ENCODE measurements at places on chromosomes 1 and 21.

DNA sequence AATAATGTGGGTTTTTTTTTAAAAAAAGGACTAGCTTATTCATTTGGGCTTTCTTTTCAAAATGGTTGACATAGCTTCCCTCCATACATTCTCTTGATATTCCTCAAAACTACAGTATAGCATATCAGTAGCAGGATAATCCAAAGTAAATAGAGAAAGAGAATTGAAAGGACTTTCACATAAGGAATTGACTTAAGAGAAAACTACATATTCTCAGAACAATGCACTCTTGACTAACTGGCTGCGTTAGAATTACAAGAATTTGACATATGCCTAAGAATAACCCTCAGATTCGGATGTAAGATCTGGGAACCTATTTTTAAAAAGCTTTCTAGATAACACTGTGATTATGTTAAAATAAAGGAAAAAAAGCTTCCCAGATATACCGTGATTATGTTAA is 3.1 kb downstream of the PRKAB2 start:
- DNase-seq, result no peak

DNA sequence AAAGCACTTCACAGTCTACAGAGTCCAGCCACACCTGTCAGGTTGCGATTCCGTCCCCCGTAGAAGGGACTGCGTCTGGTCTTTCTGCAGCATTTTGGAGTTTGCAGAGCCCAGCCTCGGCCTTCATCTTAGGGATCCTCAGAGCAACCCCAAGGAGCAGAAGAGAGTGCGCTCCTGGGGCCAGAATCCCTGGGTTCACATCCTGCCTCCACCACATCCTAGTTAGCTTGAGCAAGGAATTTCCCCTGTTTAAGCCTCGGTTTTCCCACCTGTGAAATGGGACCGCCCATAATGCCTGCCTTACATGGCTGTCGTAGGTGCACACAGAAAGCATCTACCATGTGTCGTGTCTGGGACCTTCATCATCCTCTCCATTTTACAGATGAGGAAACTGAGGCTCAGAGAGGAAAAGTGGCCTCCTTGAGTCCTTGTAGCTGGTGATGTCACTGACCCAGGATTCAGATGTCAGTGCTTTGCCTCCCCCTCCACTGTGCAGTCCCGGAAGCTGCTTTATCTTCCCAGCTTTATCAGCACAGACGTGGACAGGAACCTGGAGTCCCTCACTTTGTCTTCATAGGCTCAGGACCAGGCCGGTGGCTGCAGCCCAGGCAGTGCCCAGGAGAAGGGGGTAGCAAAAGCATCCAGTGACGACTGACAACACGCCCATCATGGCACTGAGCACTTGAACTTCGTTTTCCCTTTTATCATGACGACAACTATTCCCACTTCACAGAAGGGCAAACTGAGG is 438.5 kb downstream of the MATN1 start:
- DNase-seq, result peak; percentile 32

GRCh38 chr1:179441501-179441900 is 75.7 kb downstream of the AXDND1 start:
- DNase-seq, result peak; percentile 78

DNA sequence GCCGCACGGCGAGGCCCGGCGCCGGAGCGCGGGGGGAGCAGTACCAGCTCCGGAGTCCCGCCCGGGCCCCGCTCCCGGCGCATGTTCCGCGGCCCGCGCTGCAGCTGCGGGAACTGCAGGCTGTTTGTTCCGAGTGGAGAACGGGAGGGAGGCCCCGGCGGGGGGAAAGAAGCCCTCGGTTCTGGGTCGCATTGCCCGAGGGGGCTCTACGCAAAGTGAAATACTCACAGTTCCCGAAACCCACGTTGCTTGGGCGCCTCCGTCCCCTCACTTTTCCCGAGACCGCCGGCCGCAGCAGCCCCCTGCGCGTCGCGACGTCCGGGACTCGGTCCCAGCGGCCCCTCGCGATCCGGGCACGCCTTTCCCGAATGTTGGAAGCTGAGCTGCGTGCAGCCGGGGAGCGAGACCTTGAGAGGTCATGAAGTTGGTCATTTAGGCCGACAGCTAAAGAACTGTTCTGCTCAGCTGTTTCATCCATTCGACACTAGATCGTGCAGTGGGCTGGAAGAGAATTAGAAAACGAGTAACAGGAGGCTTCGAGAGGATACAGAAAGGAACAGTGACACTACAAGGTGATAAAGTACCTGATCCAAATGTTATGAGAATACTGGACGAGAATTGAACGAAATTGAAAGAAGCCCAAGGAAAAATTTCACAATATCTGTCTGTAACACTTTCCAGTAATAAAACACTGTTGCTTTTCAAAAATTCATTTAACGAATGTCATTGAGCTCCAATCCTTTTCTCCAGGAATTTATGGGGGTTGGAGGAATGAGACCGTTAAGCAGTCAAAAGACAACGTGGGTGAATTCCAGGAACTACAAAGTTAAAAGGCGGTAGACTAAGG is 657 bp upstream of the LIN9 start:
- no peak for DNase-seq

- peak; percentile 74 for DNase-seq
Observed at GRCh38 chr1:236608930-236609726, 4.8 kb upstream of the HEATR1 start.

DNA sequence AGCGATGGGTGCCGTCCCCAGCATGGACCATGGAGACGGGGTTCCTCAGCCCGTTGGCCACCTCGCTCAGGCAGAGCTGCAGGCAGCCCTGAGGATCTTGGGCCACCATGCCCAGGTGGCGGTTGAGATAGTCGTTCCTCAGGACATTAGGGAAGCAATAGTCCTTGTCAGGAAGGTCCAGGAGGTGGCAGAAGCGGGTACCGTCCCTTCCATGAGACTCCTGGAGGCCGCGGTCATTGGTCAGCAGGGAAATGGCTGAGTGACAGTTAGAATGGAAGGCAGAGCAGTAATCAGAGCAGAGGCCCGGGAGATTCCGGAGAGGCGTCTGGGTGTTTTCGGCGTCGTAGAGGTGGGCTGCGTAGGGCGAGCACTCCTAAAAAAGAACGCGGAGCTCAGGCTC is 4.1 kb downstream of the HHIPL2 start:
- no peak for DNase-seq

All from islet precursor cell (in vitro differentiated cells).